ENCODE measurements at places on chromosomes 4 and X.

DNA sequence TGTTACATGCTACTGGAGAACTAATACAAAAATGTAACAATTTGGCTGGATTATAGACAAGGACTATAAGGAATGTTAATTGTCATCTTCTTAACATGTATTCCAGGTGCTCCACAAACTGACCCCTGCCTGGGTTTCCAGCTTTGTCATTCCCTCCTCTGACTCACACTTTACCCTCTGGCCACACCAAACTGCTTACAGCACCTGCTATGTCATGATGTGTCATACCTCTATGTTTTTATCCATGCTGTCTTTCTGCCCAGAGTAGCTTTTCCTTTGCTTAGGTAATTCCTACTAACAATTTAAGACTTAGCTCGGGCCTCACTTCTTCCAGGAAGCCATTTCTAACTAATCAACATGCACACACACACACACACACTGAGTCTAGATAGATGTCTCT, 14.0 kb upstream of the SHROOM4 start:
- DNase-seq = no peak

DNA sequence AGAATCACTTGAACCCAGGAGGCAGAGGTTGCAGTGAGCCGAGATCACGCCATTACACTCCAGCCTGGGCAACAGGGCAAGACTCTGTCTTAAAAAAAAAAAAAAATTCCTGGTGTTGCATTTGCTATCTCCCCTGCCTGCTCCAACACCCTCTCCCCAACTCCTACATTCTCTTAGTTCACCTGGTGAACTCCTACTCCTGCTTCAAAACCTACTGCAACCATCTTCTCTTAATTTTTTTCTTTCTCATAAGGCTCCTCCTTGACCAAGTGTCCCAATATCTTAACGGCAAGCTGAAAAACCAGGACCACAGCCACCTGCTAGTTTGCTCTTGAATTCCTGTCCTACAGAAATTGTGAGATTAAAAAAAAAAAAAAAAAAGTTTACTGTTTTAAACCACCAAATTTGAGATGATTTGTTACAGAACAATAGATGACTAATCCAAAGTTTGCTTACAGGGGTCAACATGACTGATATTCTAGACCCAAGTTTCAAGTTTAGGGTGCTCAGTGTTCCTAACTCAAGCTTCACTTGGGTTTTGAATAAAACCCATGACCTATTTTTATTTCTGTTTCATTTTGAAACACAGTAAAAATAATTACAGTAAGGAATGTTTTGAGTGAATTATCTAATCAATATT, 13.1 kb upstream of the ANXA5 start:
- no peak for DNase-seq

DNA sequence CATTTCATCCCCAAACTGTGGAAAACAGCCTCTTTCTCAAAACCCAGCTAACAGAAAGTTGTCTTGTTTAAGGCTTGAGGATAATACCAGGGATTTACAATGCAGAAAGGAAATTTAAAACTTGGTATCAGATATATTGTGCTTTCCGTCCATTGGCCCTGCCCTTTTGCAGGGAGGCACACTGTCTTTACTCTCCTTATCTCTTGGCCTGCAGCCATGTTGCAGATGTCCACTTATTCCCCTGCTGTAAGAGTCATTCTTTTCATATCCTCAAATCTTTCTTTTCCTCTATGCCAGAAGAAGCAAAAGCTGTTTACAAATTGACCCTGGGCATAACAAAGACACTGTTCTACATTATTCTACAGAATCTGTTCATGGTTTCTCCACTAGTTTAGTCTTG, 75.6 kb upstream of the DYNLT3 start:
- DNase-seq = no peak

DNA sequence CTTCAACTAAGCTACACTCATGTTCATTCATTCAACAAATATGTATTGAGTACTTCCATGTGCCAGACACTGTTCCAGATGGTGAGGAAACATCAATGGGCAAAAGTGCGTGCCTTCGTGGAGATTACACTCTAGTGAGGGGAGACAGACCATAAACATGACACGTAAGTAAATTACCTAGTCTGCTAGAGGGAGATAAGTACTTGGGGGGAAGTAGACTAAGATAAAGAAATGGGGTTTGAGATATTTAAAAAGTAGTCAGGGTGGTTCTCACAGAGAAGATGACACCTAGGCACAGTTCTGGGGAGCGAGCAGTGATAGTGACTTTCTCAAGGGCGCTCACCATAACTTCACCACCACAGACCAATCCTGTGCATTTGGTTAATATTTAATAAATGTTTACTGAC, 11.7 kb downstream of the JCHAIN start:
- no peak for DNase-seq

DNA sequence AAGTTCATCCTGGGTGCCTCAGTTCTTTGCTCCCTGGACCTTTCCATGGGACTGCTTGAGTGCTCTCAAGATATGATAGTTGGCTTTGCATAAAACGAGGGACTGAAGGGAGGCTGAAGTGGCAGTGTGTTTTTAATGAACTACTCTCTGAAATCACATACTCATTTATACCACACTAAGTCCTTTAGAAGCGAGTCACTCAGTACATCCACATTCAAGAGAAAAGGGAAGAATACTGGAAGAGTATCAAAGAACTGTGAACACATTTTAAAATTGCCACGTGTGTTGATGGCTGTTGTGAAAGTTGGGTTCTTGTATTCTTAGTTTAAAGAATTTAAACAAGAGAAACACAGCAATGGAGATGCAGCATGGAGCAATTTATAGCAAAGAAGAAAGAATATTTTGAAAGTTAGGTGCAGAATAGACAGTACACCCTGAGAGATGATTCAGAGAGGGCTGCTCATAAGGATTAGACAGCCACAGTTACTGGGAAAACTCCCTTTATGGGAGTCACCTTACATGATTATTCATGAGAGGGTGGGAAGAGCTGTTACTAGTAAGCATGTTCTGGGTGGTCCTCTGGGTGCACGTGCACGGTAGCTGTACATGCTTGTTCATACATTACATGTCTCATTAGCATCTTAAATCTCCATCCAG, 380.7 kb downstream of the ADGRL3 start:
- no peak for DNase-seq

GRCh38 chr4:88458104-88458740, 1.3 kb downstream of the HERC5 start:
- no peak for DNase-seq

- DNase-seq = no peak
Measured at GRCh38 chr4:134465417-134465816, 263.8 kb upstream of the PABPC4L start.

- DNase-seq = no peak
Measured at GRCh38 chr4:40731792-40732245, 17.9 kb upstream of the NSUN7 start.

DNA sequence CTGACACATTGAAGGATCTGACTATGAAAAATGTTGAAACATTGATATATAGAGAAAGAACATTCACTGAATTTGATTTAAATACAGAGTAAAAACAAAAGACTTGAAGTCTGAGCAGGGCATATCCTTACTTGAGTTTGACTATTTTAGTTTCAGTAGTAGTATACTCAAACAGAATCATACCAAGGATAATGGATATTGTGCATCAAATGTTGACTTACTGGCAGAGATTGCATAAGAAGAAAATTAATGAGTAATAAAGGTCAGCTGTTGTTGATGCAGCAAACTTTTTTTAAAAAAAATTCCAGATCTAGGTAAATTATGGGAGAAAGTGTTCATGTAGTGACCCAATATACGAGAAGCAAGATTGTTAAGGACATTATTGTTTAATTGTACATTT, 94.5 kb upstream of the APOOL start:
- DNase-seq = no peak

GRCh38 chr4:177214935-177215334, 94.7 kb upstream of the NEIL3 start:
- no peak for DNase-seq

GRCh38 chr4:4857001-4857808, 2.3 kb upstream of the MSX1 start:
- DNase-seq = no peak

DNA sequence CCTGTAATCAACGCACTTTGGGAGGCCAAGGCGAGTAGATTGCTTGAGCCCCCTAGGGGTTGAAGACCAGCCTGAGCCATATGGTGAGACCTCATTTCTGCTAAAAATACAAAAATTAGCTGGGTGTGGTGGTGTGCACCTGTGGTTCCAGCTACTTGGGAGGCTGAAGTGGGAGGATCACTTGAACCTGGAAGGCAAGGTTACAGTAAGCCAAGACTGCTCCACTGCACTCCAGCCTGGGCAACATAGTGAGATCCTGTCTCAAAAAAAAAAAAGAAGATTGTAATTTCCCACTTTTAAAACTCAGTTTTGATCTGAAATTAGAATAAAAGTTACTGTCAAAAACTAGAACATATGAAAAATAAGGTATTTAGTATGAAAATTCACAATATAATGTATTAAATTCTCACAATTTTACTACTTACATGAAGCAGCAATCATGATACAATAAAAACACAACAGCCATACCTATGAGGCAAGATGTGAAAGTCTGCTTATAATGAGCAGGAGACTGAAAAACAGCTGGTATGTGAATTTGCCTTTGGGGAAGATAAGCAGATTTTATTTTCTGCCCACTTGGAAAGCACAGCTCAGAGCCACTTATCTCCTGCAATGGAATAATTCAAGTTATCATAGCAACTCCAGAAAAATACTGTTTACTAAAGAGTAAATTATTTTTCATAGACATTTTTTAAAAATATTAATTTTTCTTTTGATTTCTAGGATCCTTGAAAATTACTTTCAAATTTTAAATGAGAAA, 50.6 kb downstream of the ZGRF1 start:
- no peak for DNase-seq
